Glomerular endothelial cell (primary cell): ENCODE measurements at places on chromosomes 5 and 9.

DNA sequence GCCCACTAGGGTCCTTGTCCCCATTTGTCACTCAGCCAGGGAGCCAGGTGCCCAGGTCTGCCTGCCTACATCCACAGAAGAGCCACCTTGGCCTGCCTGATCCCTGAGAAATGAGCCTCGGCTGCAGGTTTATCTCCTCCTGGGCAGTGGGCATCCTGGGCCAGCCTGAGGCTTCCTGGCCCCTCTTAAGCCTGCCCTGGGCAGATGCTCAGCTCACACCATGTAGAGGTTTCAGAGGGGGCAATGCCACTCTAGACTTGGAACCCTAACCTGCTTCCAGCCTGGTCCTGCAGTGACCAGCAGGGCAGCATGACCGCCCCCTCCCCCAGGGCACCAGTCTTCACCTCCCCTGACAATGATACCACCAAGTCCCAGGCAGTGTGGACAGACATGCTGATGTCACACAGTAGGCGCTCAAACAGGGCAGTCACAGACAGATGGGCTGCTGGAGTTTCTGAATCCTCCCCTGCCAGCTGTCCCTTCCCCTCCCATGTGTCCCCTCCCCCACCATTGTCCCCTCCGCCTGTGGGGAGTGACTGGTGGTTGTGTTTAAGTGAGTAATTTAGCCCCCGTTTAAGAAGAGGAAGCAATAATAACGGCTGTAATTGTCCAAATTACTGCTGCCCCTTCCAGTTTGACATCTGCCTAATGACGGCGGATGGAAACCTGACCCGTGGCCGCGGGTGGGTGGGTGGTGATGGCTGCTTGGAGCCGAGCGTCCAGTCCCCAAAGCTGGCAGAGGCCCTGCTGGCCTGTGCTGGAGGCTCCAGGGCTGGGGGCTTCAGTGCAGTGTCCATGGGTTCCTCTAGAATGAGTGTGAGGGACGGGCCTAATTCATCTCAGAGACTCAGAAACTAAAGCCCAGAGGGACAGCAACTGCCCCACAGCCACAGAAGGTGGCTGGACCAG lies 147.7 kb downstream of the BARX1 start:
- DNase-seq: no peak

- no peak for DNase-seq
These were observed 157.2 kb upstream of the DMRT1 start for GRCh38 chr9:684054-684890.

DNA sequence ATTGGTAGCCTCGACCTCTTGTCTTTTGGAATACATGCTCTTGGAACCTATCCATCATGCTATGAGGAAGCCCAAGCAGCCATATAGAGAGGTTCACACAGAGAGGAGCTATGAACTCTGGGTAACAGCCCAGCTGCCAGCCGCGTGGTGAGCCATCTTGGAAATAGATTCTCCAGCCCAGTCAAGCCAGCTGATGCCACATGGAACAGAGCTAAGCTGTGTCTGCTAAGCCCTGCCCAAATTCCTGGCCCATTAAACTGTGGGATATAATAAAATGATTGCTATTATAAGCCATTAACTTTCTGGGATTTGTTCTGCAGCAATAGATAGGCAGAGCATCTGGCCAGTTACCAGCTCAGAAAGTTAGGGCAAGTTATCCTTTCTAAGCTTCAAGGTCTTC lies 4.9 kb upstream of the PRUNE2 start:
- no peak for DNase-seq

- DNase-seq: no peak
These were observed 20.9 kb upstream of the MAN2A1 start for GRCh38 chr5:109668668-109669422.

DNA sequence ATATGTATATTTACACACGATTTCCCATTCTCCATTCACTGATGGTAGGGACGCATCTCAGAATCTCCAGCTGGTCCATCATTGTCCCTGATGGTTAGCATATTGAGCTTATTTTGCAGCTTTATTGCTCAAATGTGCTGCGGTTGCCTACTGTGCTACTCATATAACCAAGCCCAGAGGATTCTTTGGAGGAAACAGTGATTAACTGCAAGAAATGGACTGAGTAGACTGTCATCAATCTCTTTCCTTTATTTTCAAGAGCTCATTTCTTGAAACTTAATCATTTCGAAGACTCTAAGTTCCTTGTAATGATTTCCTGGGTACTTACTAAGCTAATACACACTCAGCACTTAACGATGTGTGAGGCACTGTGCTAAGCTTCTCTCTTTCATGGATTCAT lies 119.0 kb downstream of the MAT2B start:
- no peak for DNase-seq

DNA sequence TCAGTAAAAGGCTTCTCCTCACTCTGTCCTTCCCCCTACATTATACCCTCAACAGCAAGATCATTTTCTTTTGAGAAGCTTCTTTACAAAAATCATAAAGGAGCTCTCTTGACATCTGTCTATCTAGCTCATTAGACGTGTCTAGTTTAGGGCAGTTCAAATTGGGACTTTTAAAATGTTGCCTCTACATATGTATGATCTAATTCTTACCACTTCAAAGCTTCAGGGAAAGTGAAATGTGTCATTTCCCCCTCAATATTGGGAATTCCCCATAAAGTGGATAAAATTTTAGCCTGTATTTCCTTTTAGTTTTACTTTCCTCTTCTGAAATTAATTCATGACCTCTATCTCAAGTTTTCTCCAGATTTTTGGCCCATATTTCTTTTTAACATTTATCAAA lies 323.7 kb downstream of the ARRDC3 start:
- no peak for DNase-seq

- DNase-seq: no peak
These were observed 328.6 kb upstream of the NUDT12 start for GRCh38 chr5:103891151-103891550.

- no peak for DNase-seq
These were observed 39.3 kb downstream of the CRB2 start for GRCh38 chr9:123395276-123395688.
